ENCODE measurements at places on chromosomes 4 and X.

DNA sequence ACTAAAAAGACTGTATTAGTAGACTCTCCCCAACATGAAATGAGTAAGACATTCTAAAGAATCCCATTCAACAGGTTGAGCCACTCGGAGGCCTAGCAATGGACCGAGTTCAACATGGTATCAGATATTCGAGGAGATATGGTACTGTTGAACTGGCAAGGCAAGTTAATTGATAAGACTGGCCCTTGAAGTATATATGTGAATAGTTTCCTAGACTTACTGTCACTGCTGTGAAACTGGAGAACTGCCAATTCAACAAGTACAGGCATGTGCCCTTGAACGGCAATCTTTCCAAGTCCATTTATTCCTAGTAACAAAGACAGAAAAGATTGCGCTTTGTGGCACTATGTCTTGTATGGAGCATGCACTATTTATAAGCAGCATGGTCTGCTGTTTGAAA, 24.4 kb downstream of the FAT1 start:
- DNase-seq: no peak

DNA sequence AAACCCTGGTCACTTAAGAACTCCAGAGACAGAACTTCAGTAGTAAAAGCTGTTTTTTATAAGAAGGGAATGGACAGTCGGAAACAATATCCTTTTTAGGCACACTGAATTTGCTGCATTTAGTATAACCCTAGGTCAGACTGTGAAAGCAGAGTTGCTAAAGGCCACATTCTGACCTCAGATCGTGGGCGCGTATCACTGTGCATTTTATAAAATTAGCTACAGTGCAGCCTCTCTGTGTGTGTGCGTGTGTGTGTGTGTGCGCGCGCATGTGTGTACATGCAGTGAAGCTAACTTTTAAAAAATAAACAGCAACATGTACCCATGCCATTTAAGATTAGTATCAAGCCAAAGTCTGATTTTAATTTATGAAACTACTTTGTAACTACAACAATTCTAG, 8.0 kb downstream of the ZNF827 start:
- no peak for DNase-seq

GRCh38 chr4:95362906-95363558, 185.7 kb downstream of the UNC5C start:
- DNase-seq: no peak

GRCh38 chrX:18757956-18758932, 50.8 kb downstream of the PPEF1 start:
- DNase-seq: no peak

- DNase-seq: no peak
Observed at GRCh38 chr4:56342746-56343145, 44.5 kb downstream of the AASDH start.

DNA sequence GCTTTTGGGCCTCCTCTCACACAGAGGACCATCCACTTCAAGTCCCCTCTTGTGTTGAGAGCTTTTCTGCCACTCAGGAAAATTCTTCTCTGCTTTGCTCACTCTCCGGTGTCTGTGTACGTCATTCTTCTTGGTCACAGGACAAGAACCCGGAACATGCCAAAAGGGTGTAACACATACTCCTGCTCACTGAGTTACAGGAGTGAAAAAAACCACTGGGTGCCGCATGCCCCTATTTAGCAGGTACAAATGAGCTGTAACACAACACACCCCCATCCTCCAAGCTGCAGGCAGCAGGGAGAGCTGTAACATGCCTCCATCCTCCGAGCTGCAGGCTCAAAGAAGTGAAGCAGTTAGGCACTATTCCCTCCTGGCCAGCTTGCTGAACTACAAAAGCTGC, 13.0 kb upstream of the CXCL2 start:
- no peak for DNase-seq
